ENCODE measurements at places on chromosomes 3 and 15.

DNA sequence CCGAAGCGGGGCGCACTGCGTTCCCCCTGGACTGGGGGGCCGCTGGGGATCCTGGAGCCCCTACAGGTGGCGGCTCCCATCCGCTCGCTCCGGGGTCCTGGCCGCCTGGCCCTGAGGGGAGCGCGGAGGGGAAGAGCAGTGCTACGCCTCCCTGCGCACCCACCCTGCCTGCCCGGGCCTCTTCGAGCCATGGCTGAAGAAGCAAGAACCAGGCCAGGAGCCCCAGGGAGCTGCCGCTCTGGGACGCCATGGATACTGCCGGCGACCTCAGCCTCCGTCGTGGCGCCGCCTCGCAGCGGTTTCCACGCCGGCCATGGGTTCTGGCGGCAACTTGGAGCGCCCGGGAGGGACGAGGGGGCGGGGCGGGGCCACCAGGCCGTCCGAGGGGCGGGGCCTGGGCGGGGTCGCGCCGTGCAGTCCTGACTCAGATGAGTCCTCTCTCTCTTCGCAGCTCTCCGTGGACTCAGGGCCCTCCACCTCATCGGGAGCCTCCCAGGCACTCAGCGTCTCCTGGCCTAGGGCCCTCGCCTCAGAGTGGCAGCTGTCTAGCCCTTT lies 50.9 kb downstream of the MYL3 start:
- DNase-seq = no peak

- no peak for DNase-seq
Observed at GRCh38 chr3:49397470-49397869, 14.3 kb downstream of the RHOA start.

GRCh38 chr3:194658477-194659242 lies 13.3 kb downstream of the LSG1 start:
- DNase-seq = no peak

- DNase-seq = no peak
Observed at GRCh38 chr3:134496471-134497071, 10.7 kb downstream of the CEP63 start.

- no peak for DNase-seq
Observed at GRCh38 chr3:32751377-32751776, 66.4 kb downstream of the CNOT10 start.

DNA sequence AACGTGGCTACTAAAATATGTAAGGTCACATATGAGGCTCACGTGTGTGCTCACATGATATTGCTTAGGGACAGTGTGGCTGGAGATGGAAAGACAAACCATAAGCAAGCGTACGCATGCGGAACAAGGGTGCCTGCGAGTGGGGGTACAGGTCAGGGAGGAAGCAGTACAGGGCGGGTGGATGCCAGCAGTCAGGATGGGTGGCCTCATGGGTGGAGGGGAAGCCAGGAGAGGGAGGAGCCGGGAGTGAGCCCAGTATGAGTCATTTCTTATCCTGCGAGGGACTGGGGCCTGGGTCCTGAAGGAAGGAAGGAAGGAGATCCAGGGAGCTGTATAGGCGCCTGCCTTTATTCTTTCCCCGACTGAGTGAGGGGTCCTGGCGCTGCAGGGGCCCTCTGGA lies 42.0 kb upstream of the CGNL1 start:
- peak; percentile 86 for DNase-seq

DNA sequence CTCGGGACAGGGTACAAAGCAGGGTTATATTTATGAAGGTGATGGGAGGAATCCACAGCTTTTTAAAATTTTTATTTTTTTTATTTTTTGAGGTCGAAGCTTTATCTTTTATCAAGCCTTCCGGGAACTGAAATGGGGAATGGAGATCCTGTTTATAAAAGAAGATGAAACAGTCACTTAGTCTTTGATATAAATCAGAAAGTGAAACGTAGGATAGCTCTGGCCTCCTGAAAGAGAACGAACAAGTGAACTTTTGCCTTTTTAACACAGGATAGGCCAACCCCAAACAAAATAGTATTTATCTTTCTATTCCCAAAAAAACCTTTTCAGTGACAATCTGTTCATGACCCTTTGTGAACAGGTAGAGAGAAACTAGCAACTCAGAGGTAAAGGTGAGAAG lies 634.0 kb upstream of the LMCD1 start:
- no peak for DNase-seq

GRCh38 chr3:106842151-106842550 lies 535.1 kb upstream of the CCDC54 start:
- DNase-seq = no peak

GRCh38 chr3:42148086-42148848 lies 57.1 kb downstream of the TRAK1 start:
- DNase-seq = no peak

DNA sequence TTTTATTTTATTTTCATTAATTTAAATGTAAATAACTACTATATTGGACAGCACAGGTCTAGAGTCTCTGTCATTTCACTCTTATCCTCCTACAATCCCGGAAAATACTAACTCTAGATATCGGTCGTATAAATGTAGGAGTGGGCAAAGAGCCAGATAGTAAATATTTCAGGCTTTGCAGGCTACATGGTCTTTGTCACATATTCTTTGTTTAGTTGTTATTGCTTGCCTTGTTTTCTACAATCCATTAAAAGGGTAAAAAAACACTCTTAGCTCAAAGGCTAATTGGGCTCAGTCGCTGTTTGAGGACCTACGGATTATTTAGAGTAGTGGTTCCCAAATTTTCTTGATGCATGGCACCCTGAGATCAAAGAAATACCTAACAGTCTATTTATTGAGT lies 1.7 kb downstream of the KNL1 start:
- no peak for DNase-seq

DNA sequence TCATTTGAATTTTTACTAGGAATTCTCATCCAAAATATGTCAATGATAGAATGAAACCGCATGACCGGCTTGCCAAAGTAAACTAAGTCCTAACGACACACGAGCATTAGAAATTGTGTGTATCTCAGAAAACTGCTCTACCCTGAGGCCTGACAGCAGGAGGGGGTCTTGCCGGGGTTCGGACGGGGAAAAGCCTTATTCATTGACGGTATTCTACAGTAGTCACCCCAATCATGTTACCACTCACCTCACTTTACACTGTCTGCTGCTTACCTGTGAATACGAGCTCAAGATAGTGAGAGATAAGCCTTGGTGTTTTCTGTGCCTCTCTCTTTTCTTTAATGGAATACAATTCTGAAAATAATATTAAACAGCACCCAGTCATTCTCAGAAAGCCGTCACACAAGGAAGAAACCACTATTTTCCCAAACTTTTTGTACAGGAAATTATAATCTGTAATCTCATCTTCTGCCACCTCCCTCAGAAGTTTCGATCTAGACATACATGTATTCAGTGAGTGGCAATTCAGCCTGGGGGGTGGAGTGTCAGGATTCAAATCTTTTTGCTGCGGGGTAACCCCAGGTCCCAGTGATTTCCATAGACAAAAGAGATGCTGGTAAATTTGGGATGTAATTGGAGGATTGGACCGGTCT lies 492 bp upstream of the FAM43A start:
- no peak for DNase-seq

DNA sequence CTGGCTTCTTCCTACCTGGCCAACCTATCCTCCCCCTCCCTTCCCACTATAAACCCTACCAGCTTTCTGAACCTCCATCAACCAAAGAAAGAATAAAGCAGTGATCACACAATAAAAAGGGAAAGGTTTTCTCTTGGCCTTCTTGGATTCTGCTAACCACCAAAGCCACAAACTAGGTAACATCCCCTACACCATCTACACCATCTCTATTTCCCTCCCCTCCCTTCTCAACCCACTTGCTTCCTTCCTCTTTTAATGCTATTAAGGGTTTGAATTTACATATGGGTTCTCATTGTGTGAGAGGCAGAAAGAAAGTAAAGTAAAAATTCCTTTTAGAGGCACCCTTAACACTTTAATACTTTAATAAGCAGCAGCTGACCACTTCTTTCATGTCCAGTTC lies 25.8 kb upstream of the RSL24D1 start:
- peak; percentile 93 for DNase-seq

GRCh38 chr3:190455828-190456227 lies 6.1 kb upstream of the TMEM207 start:
- DNase-seq = no peak

DNA sequence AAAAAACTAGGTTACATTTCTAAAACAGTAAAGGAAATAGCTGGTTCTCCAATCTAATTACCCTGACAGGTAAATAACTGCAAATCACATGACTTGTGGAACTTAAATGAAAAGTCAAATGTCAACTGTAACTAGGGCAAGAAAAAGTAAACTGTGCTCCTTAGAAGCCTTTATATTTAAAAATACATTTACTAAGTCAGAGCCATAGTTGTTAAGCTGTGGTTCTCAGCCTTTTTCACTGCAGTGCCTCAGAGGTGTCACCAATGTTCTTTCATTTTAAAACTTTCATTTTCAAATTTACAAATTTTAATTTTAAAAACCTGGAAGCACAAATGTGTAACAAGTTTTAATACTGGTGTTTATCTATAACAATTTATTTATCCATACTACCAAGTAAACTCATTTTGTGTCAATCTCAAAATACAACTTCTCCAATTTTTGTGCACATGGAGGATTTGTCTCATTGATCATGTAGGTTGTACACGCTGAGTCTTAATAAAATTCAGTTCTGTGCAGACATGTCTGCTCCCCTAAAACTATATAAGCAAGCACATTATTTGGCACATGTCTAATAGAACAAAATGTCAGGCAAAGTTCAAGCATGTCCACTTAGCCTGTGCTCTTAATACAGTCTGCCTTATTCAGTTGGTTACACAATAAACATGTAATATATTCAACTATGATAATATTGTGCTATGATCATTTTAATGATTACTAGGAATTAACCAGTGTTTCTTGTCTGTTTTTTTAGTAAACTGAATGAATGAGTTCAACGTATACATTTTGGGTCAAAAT lies 70.4 kb downstream of the DLG1 start:
- DNase-seq = no peak

GRCh38 chr15:83786336-83786735 lies 132.4 kb downstream of the ADAMTSL3 start:
- DNase-seq = no peak

DNA sequence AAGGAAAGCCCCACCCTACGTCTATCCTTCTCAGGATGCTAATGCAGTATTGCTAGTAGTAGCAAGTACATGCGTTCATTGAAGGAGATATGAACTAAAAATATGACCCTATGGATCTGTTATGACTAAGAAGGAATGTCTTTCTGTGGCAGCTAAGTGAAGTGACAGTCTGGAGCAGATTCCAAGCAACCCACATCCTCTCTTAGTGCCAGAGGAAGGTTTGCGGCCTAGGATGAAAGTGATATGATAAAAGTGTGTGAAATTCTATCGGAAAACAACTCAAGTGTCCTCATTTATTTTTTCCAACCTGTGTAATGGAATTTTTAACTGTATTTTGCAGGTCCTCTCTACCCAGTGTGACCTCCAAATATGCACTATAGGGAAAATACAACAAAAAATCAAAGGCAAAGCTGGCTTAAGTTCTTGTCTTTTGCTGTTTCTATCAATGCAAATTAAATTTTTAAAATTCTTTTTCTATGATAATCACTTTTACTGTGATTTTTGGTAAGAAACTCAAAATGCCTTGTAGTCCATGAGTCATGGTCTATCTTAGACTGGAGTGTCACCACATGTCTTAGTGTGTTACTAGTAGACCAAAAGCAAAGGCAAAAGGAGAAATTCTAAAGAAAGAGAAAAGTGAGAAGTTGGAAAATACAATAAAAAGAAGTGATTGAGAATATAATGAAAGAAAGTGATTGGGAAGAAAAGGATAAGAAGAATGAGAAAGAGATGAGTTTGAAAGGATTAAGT lies 161.2 kb upstream of the TMCO5A start:
- DNase-seq = no peak

GRCh38 chr15:98883478-98883877 lies 124.1 kb downstream of the PGPEP1L start:
- DNase-seq = no peak

GRCh38 chr15:55969582-55969981 lies 23.8 kb downstream of the NEDD4 start:
- no peak for DNase-seq

- DNase-seq = peak; percentile 76
Observed at GRCh38 chr3:152885076-152885475, 50.1 kb downstream of the P2RY1 start.

GRCh38 chr3:13197795-13198194 lies 124.6 kb upstream of the IQSEC1 start:
- no peak for DNase-seq

Measured in Kasumi-1 (cell line).